ENCODE measurements at places on chromosomes 6 and 20.

DNA sequence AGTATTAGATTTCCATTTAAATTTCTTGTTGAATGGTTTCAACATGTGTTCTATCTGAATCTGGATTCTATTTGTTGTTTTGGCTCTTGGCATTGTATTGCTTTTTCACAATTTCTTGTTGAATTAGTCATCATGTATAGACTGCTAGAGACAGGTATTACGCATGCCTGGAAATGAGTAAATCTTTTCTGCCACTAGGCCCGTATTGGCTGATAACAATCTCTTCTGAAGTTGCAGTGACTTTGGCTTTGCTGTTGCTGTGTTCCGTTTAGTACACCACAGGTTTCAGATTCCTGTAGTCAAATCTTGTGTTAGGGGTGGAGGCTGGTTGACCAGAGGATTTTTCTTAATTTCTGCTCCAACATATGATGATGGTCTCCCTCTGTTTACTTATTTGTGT is 1339.4 kb downstream of the GRIK2 start:
- DNase-seq = no peak

GRCh38 chr6:82712826-82713225 is 349.2 kb downstream of the TPBG start:
- peak; percentile 8 for DNase-seq

DNA sequence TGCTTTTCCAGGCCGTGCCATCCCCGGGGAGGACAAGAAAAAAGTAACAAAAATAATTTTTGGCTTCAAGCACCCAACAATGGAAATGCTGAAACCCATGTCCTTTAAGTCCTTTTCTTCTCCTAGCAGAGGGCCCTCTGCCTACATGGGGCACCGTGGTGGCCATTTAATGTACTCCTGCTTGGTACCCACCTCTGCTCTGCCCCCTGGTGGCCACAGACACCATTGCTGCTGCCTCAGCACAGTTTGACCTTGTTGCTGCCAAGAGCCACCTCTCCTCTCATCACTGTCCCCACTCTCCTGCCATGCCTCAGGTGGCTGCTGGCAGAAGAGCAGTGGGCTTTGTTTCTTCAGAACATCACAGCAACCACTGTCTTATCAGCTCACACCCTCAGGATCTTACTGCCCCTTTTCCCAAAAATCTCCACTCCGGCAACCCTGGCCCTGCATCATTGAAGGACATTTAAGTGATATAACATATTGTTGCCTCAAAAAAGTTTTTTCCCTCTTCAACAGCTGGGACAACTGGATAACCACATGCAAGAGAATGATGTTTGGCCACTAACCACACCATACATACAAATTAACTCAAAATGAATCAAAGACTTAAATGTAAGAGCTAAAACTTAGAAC is 12.9 kb upstream of the ARMC2 start:
- DNase-seq = peak; percentile 84

- no peak for DNase-seq
Observed at GRCh38 chr6:99841297-99841696, 152.7 kb downstream of the MCHR2 start.

GRCh38 chr6:79538106-79538971 is 1.1 kb upstream of the LCA5 start:
- peak; percentile 27 for DNase-seq

DNA sequence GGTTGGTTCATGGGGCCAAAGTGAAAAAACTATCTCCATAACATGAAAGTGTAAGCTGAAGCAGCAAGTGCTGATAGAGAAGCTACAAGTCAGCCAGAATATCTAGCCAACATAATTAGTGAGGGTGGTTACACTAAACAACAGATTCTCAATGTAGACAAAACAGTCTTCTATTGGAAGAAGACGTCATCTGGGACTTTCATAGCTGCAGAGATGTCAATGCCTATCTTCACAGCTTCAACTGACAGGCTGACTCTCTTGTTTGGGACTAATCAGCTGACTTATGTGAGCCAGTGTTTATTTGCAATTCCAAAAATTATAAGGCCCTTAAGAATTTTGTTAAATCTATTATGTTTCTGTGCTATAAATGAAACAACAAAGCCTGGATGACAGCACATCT is 63.2 kb downstream of the GMDS start:
- DNase-seq = no peak

DNA sequence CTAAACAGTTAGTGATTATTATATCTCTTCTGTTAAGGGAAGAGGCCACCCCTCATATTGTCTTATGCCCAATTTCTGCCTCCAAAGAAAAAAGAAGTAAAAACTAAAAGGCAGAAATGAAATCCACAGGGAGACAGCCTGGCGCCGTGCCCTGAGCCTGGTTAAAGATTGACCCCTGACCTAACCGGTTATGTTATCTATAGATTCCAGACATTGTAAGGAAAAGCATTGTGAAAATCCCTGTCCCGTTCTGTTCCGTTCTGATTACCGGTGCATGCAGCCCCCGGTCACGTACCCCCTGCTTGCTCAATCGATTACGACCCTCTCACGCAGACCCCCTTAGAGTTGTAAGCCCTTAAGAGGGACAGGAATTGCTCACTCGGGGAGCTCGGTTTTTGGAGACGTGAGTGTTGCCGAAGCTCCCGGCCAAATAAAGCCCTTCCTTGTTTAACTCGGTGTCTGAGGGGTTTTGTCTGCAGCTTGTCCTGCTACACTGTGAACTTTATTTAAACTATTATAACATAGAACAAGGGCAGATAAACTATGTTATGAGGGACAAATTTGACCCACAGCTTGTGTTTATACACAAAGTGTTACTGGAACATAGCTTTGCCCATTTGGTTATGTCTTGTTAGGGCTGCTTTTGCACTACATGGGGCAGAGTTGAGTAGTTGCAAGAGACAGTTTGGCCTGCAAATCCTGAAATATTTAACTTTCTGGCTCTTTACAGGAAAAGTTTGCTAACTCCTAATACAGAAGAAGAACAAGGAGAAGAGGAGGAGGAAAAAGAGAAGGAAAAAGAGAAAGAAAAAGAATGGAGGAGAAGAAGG is 49.6 kb downstream of the CD24 start:
- DNase-seq = no peak

DNA sequence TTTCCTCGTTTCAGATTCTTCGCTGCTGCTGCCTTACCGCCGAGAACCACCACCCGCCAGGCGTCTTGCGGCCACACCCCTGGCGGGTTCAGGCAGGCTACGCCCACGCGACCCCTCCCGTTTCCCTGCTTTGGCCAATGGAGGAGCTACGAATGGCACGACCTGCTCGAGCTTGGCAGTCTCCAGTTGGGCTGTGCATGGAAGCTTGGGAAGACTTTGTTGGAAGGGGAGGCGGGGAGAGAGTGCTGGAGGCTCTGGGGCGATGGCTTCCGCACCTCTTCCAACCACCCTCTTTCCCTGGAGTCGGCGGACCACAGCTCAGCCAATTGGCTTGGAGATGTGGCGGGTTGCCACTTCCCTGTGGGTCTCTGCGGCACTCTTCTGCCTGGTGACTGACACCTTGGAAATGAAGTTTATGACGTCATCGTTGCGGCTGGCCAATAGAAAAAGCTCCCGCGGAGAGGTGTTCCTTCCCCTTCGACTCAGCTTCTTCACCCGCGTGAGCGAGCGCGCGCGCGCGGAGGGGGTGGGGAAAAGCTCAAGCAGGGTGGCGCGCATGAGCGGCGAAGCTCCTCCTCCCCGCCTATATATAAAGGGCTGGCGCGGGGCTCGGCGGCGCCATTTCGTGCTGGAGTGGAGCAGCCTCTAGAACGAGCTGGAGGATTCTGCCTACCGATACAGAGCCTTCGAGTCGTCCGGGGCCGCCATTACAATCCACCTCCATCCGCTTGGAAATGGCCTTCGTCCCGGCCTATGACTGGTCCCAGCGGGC is 3.4 kb downstream of the BRD2 start:
- peak; percentile 100 for DNase-seq

GRCh38 chr20:62064770-62065673 is 659 bp downstream of the TAF4 start:
- no peak for DNase-seq

DNA sequence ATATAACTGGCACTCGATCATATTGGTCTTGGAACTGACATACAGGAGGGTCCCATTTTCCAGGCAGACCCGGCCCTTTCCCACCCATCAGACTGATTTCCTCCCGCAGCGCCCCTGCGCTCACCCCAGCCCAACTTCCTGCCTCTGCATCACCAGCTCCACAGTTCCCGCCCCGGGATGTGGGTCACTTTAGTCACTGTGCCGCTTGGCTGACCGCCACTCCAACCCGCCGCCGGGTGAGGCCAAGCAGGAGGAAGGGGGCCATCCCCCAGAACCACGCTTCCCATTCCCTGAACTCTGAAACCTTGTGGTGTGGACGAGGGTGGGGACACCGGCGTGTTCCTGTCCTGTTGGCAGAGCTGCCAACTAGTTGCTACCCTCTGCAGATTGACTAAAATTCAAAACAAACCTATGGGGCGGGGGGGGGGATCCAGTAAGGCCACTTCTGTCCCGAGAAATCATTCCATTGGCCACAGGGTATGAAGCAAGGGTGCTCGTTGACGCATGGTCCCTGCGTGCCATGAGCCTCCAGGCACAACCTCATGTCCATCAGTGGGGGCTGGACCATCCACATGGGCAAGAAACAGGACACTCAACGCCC is 12.3 kb downstream of the TGM2 start:
- DNase-seq = peak; percentile 24

DNA sequence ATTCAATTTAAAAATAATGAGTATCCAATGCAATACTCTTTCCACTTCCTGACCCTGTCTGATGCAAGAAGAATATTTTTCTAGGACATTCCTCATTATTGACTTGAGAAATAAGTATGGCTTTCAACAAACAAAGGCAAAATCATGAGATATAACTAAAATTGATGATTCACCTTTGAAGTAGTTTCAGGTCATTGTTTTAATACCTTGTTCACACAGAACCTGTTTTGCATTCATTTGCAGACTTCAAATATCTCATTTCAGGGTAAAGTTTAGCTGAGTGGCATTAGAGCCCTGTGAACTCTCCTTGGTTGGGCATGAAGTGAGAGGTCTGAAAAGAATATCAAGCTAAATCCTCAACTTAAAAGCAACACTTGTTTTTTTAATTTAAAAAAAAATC is 309.2 kb downstream of the NRN1 start:
- no peak for DNase-seq

- no peak for DNase-seq
Observed at GRCh38 chr6:170473301-170473717, 79.8 kb downstream of the PSMB1 start.

- DNase-seq = peak; percentile 88
Observed at GRCh38 chr20:36754656-36755222, 8.8 kb upstream of the NDRG3 start.

DNA sequence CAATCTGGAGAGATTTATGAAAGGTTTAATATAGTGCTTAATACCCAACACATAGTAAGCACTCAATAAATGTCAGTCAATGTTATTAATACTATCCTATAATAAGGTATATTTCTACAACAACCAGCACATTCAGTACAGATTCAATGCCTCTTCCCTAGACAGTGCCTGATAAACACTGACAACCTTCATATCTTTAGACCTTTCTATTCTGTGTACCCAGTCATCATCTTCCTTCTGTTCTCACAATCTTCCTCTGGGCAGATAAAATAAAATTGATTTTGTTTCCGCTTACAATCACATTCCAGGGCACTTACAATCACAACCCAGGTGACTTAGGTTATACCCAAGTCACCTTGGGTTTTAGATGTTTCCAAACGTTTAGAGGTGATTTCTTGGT is 11.0 kb upstream of the LOC128125822 start:
- no peak for DNase-seq

GRCh38 chr6:38134704-38135088 is 315.2 kb downstream of the ZFAND3 start:
- no peak for DNase-seq

All from fibroblast of the aortic adventitia (primary cell).